ENCODE measurements at places on chromosomes 7 and 10.

DNA sequence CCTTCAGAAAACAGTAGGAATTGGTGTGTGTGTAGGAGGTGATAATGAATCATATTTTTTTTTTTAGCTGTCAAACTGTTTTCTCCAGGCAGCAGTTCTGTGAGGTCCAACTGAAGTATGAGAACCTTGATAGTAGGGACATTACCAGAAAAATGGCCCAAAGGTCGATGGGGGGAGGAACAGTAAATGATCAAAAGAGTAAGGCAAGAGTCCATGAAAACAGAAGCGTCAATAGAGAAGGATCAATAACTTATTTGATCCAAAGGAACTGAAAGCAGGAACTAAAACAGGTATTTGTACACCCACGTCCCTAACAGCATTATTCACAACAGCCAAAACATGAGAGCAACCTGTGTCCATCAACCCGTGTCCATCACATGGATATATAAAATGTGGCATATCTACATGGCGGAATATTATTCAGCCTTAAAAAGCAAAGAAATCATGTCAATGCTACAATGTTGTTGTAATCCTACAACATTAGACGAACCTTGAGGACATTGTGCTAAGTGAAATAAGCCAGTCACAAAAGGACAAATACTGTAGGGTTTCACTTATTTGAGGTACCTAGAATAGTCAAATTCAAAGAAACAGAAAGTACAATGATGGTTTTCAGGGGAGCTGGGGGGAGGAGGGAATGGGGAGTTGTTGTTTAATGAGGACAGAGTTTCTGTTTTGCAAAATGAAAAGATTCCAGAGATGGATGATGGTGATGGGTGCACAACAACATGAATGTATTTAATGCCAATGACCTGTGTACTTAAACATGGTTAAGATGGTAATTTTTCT is 214.0 kb upstream of the KLF14 start:
- DNase-seq: no peak

- DNase-seq: no peak
Measured at GRCh38 chr7:41540601-41541000, 162.3 kb downstream of the INHBA start.

DNA sequence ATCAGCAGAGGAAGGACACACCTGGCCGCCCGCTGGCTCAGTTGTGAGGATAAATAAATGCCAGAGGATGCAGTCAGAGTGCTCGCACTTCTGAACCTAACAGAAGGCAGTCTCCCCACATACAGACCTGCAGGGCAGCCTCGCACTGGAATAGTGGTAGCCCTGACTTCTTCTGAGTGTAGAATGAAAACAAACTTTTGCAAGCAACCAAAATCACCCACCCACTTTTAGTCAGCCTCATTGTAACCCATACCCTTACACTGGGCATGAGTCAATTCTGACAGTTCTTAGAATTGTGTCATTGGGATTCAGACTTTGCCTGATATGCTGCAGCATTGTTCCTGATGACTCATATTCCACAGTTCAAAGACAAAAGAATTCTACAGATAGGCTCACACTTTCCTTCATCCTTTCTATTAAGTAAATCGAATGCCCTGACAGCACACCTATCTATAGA is 167.0 kb upstream of the CDK1 start:
- no peak for DNase-seq

DNA sequence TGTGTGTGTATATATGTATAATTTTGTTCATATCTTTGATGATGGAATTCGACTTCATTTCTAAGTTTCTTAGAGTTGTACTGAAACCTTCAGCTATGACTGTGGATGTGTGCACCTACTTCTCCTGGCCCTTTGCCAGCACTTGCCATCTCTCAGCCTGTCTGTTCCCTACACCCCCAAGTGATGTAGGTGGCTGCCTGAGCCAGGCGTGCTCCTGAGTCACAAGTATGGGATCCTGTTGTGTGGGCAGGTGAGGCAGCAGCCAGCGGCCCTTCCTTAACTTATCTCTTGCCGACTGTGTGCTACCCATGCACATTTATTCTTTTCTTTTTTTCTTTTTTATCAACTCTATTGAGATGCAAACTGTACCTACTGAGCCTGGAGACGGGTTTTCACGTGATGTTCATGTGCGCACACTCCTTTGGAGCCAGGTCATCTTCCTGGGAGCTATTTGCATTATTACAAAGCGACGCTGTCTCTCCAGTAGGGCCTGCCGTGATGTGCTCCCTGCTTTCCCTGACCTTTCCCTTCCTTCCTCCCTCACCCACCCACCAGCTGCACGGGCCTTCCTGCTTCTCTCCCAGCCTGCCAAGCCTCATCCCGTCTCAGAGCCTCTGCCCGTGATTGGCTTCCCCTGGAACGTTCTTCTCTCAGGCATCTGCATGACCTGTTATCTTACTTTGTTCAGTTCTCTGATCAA is 31.3 kb upstream of the GALNT11 start:
- no peak for DNase-seq

DNA sequence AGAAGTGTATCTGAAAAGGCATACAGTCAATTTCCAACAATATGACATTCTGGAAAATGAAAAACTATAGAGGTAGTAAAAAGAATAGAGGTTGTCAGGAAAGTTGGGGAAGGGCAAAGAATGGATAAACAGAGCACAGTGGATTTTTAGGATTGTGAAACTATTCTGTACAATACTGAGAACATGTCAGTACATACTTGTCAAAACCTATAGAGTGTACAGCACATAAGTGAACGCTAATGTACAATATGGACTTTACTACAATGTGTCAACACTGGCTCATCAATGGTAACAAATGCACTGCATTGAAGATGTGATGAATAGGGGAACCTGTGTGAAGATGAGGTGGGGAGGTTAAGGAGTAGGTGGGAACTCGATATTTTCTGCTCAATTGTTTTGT is 483.0 kb upstream of the PFKP start:
- no peak for DNase-seq

- no peak for DNase-seq
Measured at GRCh38 chr10:69898524-69898923, 96.8 kb downstream of the COL13A1 start.

GRCh38 chr7:101879565-101879964 is 62.1 kb downstream of the CUX1 start:
- no peak for DNase-seq

- no peak for DNase-seq
Measured at GRCh38 chr7:70714506-70715038, 417.4 kb upstream of the GALNT17 start.

- no peak for DNase-seq
Measured at GRCh38 chr7:106281585-106282318, 3.0 kb downstream of the NAMPT start.

GRCh38 chr10:103044942-103045489 is 126.9 kb downstream of the CNNM2 start:
- no peak for DNase-seq

GRCh38 chr7:34362621-34363020 is 295.4 kb upstream of the NPSR1 start:
- no peak for DNase-seq

- no peak for DNase-seq
Measured at GRCh38 chr10:17454161-17455014, at the start of gene ST8SIA6. TSS of gene ST8SIA6 (minus strand) at chr10:17454595. CDS start at chr10:17454255, 340 bp downstream.

DNA sequence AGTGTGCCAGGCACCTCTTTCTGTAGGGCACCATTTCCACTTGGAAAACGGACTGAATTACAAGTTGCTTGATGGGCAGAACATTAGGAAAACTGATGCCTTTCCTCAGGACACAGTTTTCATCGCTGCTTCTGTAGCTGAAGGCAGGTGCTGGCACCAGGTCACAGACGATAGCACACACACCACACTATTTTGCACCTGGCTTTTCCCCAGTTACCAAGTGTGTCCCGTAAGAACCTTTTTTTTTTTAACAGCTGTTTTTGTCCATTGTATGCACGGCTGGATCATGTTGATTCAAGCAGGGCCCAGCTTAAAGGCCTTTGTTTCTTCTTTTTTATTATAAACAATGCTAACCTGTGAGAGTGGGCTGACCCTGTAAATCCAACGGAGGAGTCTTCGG is 1.3 kb upstream of the GET4 start:
- no peak for DNase-seq

DNA sequence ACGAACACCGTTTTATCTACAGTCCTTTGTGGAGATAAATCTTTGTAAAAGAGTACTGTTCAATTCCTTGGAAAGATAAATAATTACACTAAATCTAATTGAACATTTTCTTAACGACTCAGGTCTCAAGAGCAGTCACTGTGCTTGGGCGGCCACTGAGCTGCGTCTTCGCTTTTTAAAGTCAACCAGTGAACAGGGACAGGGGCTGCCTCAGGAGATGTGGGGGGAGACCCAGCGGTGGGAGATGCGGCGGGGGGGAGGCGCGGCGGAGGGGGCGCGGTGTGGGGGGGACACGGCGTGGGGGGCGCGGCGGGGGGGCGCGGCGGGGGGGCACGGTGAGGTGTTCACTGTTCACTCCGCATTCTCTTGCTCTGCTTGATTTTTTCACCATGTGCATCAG is 39.8 kb downstream of the CAMK2B start:
- no peak for DNase-seq
